ENCODE measurements at places on chromosomes 5 and 9.

- no peak for DNase-seq
Measured at GRCh38 chr9:89939181-89939580, 334.4 kb downstream of the GADD45G start.

GRCh38 chr9:134144801-134145200 is 8.9 kb downstream of the WDR5 start:
- no peak for DNase-seq

GRCh38 chr5:158079097-158079496 is 220.2 kb upstream of the CLINT1 start:
- no peak for DNase-seq

GRCh38 chr9:132762896-132763295 is 92.6 kb downstream of the GTF3C4 start:
- DNase-seq: no peak

GRCh38 chr9:109797006-109797405 is 17.0 kb downstream of the PALM2AKAP2 start:
- DNase-seq: no peak

- DNase-seq: no peak
Measured at GRCh38 chr9:112145886-112146285, 29.2 kb downstream of the SUSD1 start.

- DNase-seq: no peak
Measured at GRCh38 chr9:106420511-106420944, 442.4 kb upstream of the ZNF462 start.

- DNase-seq: peak; percentile 14
Measured at GRCh38 chr5:178324481-178325310, 92.1 kb upstream of the PHYKPL start.

GRCh38 chr5:89471541-89471940 is 588.6 kb upstream of the MEF2C start:
- no peak for DNase-seq

DNA sequence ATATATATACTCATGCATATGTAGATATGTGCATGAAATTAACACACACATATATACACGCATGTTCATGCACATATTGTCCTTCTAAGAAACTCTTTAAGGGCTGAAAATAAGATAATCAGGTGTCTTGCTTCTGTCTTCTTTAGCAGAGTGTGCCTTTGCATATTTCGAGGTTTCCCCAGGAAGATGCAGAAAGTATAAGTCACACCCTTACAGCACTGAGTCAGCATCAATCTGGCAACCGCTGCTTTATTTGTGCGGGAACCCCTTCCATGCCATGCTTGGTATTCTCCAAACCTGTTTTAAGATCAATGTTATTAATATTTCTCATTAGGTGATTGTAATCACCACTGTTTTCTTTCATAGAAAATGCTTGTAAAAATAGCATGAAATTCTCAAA is 557.9 kb downstream of the CAAP1 start:
- no peak for DNase-seq

- DNase-seq: no peak
Measured at GRCh38 chr9:32677931-32678330, 42.5 kb upstream of the TAF1L start.

DNA sequence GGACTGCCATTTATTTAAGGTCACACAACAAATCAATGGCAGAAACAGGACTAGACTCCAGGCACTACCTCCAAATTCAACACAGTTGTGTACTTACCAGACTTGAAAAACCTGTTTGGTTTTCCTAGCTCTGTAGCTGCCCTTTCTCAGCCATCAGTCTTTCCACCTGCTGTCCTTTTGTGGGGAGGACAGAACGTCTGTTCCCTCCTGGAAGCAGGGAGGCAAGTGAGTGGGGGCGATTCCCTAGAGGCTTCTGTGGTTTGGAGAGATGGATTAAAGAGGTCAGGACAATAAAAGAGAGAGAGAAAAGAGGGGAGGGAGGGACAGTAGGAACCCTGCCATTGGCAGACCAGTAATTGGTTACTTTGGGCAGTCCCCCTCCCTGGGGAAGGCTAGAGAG is 14.7 kb downstream of the ASTN2 start:
- DNase-seq: no peak

DNA sequence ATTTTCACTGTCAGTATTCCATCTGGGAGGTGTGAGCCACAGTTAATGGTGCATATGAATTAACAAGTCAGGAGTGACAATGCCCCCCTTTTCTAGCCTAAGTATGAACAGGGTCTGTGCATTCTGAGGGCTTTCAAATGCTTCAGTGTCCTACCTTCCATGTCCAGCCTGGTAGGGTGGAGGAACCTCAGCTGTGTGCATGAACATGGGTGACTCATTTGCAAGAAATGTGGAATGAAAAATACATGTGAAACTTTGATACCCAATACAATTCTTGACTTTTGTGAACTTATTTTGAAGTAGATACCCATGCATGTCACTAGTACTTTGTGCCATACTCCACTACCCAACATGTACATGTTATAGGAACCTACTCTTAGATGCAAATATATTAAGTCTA is 375.8 kb downstream of the SEMA5A start:
- DNase-seq: no peak

DNA sequence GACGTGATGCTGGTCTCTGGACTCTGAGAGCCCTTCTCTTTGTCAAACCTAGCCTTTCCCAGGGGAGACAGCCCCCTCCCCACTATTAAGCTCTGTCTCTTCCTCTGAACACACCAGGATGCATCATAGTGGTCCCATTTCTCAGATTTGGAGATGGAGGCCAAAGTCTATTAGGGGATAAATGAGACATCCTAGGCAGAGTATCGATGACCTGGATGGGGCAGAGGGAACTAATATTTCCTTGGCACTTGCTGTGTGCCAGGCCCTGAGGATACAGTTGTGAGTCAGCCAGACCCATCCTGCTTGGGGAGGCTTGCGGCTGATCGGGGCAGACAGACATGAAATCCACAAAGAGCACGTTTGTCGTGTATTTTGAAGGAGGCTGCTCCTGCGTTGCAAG is 5.2 kb downstream of the DNM1 start:
- no peak for DNase-seq

DNA sequence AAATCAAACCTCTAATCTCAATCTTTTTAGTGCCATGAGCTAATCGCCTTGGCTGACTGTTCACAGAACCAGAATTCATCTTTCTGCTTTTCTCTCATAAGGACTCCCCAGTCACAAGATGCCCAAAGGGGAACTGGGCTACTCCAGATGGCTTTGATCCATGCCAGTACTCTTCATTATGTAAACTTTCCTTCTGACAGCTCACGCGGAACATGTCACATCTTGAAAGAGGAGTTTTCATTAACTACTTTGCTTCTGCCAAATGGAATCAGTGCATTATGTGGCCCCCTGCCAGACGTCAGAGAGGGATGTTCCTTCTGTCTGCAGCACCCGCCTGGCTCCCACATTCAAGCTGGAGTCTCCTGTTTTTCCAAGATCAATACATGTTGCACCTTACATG is 142.1 kb upstream of the NMUR2 start:
- no peak for DNase-seq

DNA sequence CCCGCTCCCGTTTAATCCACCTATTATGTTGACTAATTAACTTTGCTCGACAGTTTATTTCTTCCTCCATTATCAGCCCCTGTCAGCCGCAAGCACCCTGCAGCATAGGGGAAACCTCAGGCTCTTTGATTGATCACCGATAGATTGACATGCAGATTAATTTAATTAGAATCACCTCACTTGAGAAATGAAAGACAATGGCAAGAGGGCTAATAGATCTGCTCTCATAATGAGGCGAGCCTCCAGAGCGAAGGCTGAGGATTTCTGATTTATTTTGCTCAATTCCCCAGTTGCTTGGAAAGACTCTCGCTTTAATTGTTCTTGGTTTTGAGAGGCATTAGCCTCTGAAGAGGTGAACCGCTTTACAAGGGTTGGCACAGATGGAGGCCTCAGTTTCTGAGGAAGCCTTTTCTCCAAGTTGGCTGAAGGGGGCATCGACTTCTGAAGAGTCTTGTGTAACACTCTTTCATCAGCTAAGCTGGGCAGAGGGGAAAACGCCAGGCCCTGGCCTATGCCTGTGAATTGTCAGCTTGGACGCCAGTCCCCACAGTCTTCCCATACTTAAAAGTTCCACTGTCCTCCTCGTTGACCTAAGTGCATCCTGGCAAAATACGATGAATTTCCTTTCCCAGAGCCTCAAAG is 275.4 kb downstream of the EBF1 start:
- DNase-seq: no peak

DNA sequence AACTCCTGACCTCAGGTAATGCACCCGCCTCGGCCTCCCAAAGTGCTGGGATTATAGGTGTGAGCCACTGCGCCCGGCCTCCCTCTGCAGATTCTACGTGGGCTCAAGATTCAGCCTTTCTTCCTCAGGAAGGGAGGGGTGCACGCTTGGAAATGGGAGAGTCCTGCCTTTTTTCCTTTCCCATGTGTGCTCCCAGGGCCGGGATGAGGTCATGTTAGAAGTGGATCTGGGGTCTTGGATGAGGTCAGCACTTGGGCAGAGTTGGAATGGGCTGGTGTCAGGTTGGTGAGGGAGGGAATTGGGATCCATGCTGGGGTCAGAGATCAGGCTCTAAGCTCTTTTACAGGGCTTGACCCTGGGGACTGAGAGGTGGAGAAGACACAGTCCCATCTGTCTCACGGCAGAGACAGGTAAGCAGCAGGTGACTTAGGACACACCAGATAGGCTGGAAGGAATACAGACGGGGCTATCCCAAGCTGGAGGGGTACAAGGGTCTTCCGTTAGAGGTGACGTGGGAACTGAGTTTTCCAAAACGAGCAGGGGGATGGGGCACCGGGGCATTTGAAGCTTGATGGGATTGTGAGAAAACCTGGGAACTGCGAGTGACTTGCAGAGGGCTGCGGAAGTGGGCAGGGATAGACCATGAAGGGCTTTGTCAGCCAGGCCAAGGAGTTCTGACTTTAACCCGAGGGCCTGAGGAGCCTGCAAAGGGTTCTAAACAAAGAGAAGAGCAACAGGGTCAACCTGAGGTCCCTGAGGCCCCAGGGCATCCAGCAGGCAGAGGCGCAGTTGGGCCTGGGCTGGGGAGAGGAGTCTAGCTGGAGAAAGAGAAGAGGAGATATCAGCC is 1.8 kb upstream of the AQP7 start:
- no peak for DNase-seq

- DNase-seq: no peak
Measured at GRCh38 chr9:114055894-114056293, 22.2 kb downstream of the AMBP start.

DNA sequence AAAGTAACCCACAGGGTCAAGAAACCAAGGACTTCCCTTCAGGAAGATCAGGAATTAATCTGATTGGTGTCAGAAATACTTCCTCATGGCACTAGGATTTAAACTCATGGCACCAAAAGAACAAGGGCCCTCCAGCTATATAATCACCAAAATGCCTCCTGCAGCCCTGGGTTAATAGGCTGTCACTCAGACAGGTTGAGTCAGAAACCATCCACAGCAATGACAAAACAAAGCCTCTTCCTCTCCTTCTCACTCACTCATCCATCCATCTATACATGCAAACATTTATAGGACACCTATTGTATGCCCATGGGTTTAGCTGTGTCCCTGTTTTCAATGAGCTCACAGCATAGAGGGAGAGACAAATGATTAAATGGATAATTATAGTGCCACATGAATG is 62.5 kb upstream of the SPOCK1 start:
- DNase-seq: no peak

DNA sequence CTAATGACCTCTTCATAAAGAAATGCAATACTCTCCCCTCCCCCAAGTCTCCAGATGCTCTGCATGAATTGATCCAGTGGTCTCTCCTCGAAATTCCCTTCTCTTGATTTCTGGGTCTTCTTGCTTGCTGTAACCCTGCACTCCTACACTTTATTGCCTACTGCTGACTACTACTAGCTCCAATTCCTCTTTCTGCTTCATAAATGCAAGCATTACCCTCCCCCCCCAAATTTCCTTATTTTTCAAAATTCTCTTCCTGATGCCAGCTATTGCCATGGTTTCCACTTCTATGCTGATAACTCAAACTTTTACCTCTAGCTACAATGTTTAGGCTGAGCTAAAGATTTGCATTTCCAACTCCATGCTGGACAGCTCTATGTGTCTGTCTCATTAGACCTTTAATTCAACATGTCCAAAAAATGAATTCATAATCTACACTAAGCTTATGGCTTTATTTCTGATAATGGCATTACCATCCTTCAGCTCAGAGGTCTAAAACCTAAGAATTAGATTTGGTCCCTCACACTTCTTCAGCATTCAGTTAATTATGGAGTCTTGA is 1.4 kb downstream of the ZBTB26 start:
- no peak for DNase-seq

GRCh38 chr9:98070704-98071103 is 14.2 kb downstream of the NANS start:
- DNase-seq: no peak

DNA sequence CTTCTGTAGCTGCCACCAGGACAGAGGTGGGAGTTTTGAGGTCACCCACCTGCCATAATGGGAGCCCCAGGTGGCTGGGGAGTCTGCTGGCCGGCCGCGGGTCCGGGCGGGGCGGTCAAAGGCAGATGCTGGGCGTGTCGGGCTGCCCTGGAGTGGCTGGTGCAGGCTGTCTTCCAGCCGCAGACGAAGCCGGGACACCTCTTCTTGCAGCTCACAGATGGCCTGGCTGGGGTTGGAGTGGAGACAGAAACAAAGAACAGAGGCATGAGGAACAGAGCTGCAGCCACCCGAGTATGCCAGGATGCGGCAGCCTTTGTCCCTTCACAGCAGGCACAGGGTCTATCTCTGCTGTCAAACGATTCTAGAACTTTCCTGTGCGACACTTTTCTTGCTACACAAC is 18.0 kb downstream of the ORM2 start:
- no peak for DNase-seq

- DNase-seq: no peak
Measured at GRCh38 chr9:99873531-99873930, 32.9 kb upstream of the STX17 start.

DNA sequence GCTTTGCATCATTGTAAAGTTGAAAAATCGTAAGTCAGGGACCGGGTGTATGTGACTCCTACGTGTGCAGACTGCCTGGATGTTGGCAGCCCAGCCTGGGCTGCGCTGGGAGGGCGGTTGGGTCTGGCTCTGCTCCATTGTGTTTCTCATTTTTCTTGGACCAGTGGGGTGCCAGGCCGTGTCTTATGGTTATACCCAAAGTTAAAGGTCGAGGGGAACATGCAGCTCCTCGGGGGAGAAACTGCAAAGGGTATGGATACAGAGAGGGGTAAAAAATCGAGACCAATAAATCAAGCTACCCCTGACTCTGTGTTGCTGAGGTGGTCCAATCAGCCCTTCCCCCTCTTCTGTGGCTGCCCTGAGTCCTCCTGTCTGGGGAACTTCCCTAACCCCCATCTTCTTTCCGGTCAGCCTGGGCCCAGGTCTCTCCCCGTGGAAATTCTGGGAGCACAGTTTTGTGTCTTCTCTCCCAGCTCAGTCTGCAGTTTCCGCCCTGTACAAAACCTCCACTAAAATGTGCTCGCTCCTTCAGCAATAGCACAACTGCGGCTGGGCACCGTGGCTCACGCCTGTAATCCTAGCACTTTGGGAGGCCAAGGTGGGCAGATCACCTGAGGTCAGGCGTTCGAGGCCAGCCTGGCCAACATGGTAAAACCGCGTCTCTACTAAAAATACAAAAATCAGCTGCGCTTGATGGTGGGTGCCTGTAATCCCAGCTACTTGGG is 34.1 kb upstream of the UNC5A start:
- DNase-seq: no peak

Measured in femur (tissue), 1 donor.